Adrenal gland (tissue), 19 donors: ENCODE measurements at places on chromosomes 4 and X. TPM values are rescaled to one million over a fixed set of nuclear protein-coding genes. Genes with fewer than 3 reads are reported as not detected.

- no peaks in the 10 kb centered on the region for H3K36me3 ChIP-seq
- H3K4me1 ChIP-seq: no peaks in the 10 kb centered on the region
- no peaks in the 10 kb centered on the region for H3K27me3 ChIP-seq
- no peak overlapping the region for H3K27ac ChIP-seq
- H3K4me3 ChIP-seq: no peak overlapping the region
Measured at GRCh38 chr4:13710246-13710885, 82.8 kb upstream of the BOD1L1 start.

- H3K27ac ChIP-seq: no peak overlapping the region
- no peak overlapping the region for H3K4me3 ChIP-seq
- peaks cover 6% of the 10 kb centered on the region for H3K27me3 ChIP-seq
- no peak for DNase-seq
Measured at GRCh38 chrX:77426811-77427210, 20.4 kb upstream of the FGF16 start.

- no peak overlapping the region for H3K4me3 ChIP-seq
- no peaks in the 10 kb centered on the region for H3K4me1 ChIP-seq
- H3K36me3 ChIP-seq: no peaks in the 10 kb centered on the region
- no peak overlapping the region for H3K27ac ChIP-seq
- no peak for DNase-seq
Measured at GRCh38 chr4:148225639-148226038, 216.6 kb downstream of the NR3C2 start.

- H3K4me1 ChIP-seq: no peaks in the 10 kb centered on the region
- DNase-seq: no peak
- H3K27ac ChIP-seq: no peak overlapping the region
- no peaks in the 10 kb centered on the region for H3K36me3 ChIP-seq
- no peak overlapping the region for H3K4me3 ChIP-seq
Measured at GRCh38 chr4:90293320-90293719, 166.1 kb downstream of the CCSER1 start.

- peaks cover 20% of the 10 kb centered on the region for H3K4me1 ChIP-seq
- no peak for DNase-seq
- H3K27ac ChIP-seq: no peak overlapping the region
- peak overlapping the region; percentile 82 for H3K4me3 ChIP-seq
- H3K36me3 ChIP-seq: no peaks in the 10 kb centered on the region
- peaks cover 26% of the 10 kb centered on the region for H3K27me3 ChIP-seq
Measured at GRCh38 chr4:80184825-80185756, 12.2 kb upstream of the PRDM8 start.

GRCh38 chrX:2512501-2512900, 11.7 kb upstream of the DHRSX start:
- H3K36me3 ChIP-seq: no peaks in the 10 kb centered on the region
- H3K4me1 ChIP-seq: no peaks in the 10 kb centered on the region
- no peak overlapping the region for H3K4me3 ChIP-seq
- H3K27ac ChIP-seq: no peak overlapping the region
- DNase-seq: no peak
- H3K27me3 ChIP-seq: no peaks in the 10 kb centered on the region

- H3K4me3 ChIP-seq: no peak overlapping the region
- H3K36me3 ChIP-seq: no peaks in the 10 kb centered on the region
- no peak for DNase-seq
- H3K27me3 ChIP-seq: no peaks in the 10 kb centered on the region
Measured at GRCh38 chr4:150381609-150382008, 200.3 kb upstream of the MAB21L2 start.

PRKG2 gene
- total RNA-seq: 0.22 TPM

GRCh38 chr4:71130827-71131603, 137.6 kb downstream of the DCK start:
- no peak overlapping the region for H3K27ac ChIP-seq
- H3K36me3 ChIP-seq: no peaks in the 10 kb centered on the region
- H3K4me3 ChIP-seq: no peak overlapping the region
- no peaks in the 10 kb centered on the region for H3K27me3 ChIP-seq
- H3K4me1 ChIP-seq: no peaks in the 10 kb centered on the region

GRCh38 chr4:8340781-8341241, 71.3 kb downstream of the HTRA3 start:
- no peak overlapping the region for H3K4me3 ChIP-seq
- H3K4me1 ChIP-seq: no peaks in the 10 kb centered on the region
- DNase-seq: peak; percentile 47
- no peaks in the 10 kb centered on the region for H3K27me3 ChIP-seq

ANTXR2 gene
- 96.6 TPM for total RNA-seq

- H3K27ac ChIP-seq: no peak overlapping the region
- no peak overlapping the region for H3K4me3 ChIP-seq
- no peaks in the 10 kb centered on the region for H3K36me3 ChIP-seq
- H3K4me1 ChIP-seq: no peaks in the 10 kb centered on the region
Measured at GRCh38 chr4:74873545-74874301, 59.2 kb upstream of the PARM1 start.

GRCh38 chrX:103817502-103817901, 14.6 kb downstream of the RAB9B start:
- no peaks in the 10 kb centered on the region for H3K4me1 ChIP-seq
- H3K27me3 ChIP-seq: peaks cover 5% of the 10 kb centered on the region
- H3K36me3 ChIP-seq: no peaks in the 10 kb centered on the region

- no peaks in the 10 kb centered on the region for H3K36me3 ChIP-seq
- no peaks in the 10 kb centered on the region for H3K4me1 ChIP-seq
- no peak overlapping the region for H3K27ac ChIP-seq
- no peak overlapping the region for H3K4me3 ChIP-seq
- H3K27me3 ChIP-seq: no peaks in the 10 kb centered on the region
Measured at GRCh38 chr4:150355858-150356455, 226.0 kb upstream of the MAB21L2 start.

RRH gene
- 0.67 TPM for total RNA-seq

DNA sequence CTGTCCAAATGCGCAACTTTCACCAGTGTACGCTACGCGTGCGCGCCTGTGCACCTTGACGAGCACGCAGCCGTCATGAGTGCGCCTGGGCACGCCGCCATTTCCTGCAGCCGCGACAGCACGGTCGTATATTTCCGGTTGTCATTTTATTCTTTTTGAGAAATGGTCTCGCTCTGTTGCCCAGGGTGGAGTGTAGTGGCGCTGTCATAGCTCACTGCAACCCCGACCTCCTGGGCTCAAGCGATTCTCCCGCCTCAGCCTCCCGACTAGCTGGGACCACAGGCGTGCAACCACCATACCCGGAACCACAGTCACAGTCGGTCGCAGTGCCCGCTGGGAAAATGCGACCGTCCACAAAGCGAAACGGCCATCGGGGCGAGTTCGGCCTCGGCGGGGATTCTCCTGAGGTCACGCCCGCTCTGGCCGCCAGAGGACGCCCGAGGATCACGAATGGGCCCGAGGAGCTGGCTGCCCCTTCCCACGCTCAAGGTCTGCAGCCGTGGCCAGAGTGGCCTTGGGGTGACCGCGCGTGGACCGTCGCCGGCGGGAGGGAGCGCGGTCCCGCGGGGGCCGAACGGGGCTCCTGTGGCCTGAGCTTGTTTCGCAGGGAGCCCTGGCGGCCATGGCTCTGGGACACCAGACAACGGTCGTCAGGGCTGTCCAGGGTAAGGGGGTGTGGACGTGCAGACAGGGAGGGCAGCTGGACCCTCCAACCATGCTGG, 23.7 kb upstream of the PNMA3 start:
- H3K36me3 ChIP-seq: no peaks in the 10 kb centered on the region
